ENCODE measurements at places on chromosomes 5 and 9.

DNA sequence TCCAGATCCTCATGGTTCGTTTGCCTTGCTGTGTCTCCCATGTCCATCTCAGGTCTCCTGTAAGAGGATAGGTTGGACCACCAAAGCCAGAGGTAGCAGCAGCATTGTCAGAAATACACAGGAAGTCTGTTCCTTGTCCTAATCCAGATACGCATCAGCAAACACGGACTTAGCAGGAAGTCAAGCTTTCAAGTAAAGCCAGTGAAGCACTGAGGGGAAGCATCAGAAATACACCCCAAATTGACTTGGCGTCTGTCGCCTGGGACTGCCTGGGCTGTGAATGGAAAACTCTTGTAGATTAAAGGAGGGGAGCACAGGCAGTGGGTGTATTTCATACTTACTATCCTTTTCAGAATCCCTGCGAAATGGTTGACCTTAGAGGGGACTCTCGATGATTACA, 171.3 kb downstream of the PSAT1 start:
- DNase-seq: no peak

DNA sequence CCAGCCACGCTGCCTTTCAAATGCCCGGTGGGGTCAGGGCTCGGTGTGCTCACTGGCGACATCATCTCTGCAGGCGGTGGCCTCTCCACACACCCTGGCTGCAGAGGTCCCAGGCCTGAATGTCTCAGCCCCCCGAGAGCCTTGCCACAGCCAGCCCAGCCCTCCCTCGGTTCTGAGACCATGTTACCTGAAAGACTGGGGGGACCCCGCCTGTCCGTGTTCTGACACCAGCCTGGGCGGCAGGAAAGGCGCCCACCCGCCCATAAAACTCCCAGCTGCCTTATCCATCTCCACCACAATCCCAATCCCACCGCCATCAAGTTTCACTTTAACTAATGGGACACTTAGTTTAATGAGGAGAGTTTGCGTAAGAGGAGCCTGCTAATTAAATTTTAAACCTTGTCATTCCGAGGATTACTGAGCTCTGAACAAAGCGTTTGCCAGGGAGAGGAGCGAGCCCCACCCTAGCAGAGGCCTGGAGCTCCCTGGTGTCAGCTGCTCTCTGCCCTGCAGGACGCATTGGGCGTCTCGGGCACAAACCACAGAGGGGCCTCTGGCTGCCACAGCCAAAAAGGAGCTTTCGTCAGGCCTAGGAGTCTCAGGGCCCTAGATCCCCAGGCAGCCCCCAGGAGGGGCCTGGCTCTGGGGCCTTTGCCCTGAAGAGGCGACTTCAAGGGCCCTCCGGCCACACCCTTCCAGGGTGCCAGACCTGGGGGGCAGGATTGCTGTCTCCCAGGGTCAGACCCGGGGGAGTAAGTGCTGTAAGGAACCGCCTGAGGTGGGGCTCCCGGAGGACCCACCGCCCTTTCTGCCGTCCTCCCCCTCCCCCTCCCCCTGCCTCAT, 15.3 kb downstream of the LHX3 start:
- peak; percentile 13 for DNase-seq

GRCh38 chr9:27247756-27248155, 49.2 kb downstream of the EQTN start:
- DNase-seq: peak; percentile 44

DNA sequence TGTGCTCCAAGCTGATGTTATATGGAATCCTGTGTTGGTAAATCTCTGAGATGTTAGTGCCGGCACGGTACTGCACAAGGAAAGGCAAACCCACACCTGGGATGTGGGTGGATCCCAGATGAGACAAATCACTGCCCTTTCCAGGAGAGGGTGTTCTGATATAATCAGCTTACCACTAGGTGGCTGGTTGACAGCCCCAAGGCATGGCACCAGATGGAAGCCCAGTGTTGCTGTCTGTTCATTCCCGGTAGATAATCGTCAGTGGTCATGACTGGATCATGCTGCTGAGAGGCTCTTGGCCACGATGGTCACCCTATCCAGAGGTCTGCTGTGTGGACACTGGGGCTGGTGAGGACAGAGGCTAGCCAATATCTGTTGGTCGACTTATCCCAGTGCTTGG, 184.0 kb downstream of the CACNA1B start:
- DNase-seq: no peak

DNA sequence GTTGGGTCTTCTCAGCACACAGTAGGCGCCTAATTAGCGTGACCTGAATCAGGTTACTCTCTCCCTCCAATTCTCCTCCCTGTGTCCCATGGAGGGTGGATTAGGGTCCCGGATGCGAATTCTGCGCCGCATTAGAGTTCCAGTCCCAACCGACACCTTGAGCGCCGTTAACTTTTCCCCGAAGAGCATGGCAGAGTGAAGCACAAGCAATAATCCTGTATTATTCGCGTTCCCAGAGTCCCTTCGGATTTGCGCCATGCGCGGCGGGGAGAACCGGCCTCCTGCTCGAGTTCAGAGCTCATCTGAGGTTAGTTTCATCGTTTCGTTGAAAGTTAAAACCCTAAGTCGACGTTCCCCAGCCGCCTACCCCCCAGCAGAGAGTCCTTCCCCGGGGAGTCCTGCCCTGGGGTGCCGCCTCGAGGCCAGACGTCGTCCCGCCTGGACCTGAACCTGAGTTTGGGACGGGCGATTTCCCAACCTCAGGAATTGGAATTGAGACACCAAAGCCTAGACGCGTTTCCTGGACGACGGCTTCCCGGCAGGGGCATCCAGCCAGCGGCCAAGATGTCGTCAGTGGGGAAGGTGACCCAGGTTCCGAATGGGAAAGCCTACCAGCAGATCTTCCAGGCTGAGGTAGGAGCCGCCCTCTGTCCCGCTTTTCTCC, at the start of gene CCDC180:
CCDC180 (plus strand) TSS at position 160 of the 664 bp plus-strand sequence; CDS start at position 565, 405 bp downstream.
- DNase-seq: peak; percentile 18

GRCh38 chr9:129550199-129550839, 70.6 kb downstream of the C9orf50 start:
- DNase-seq: peak; percentile 84

- DNase-seq: no peak
Measured at GRCh38 chr5:65588694-65589093, 25.6 kb downstream of the PPWD1 start.

DNA sequence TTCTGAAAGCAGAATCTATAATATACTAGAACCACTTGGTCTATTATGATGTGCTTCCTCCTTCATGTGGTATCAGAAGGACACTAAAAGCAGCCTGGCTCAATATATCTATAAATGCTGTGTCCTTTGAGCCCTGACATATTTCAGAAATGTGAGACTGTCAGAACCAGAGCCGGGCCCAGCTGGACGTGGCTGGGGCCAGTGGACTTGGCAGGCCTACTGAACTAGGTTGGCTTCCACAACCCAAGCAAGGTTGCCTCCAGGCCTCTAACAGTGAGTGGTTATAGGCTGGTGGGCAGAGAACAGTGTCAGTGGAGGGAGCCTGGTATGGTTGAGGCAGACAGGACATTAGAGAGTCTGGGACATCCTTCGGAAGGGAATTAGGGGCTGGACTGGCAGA, 78.9 kb downstream of the GALNT10 start:
- DNase-seq: no peak

DNA sequence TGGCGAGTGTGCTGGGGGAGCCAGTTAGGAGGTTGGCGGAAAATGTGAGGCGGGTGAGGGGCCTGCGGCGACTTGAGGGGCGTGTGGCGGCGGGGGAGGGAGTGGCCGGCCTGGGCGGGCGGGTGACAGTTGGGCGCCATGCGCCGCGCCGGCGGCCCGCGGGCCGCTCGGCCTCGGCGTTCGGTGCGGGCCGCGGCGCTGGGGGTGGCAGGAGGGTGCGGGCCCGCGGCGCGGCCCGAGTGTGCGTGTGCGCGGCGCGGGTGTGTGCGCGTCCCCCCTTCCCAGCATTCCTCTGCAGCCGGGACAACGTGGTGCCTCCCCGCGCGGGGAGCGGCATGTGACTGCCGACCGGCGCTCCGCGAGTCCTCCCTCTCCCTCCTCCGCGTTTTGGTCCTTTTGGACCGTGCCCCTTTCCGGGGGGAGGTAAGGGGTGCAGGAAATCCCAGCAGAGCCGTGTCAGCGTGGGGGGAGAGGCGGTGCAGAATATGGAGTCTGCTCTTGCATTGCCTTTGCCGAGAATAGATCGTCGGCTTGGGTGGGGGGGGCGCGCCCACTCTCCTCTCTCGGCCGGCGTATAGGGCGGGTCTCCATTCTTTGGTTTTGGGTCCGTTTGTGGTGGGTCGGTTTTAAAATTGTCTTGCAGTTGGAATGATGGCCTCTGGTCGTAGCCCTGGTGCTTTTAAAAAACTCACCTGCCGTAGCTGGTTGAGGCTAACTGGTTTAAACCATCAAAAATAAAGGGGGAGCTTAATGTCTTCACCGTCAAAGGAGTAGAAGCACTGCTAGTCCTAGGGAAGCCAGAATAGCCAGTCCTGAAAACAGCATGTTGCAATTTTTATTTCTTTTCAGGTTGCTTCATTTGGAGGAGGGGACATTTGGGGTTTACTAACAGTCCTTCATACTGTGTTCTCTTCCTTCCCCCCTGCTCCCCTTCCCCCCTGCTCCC, 2.0 kb downstream of the LARP1 start:
- peak; percentile 53 for DNase-seq

DNA sequence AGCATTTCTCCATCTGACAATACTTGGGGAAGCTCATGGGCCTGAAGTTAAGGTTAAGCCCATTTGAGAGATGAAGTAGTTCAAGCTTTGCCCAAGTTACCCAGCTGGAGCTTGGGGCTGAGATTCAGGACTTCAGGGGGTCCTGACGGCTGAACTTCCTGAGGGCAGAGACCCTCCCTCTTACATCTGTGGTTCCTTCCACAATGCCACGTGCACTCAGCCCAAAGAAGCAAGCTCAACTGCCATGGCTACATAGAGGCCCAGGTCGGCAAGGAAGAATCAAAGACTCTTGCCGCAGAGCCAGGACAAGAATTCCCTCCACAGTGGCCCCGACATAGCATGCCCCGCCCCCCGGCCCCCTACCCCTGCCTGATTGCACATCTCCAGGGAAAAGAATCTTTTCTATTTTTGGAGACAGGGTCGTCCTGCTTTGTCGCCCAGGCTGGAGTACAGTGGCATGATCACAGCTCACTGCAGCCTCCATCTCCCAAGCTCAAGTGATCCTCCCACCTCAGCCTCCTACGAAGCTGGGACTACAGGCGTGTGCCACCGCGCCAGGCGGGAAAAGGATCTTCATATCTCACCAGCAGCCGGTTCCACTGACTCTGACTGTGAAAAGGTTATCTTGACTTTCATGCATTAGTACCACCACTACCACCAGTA, 9.2 kb downstream of the PHF19 start:
- no peak for DNase-seq

DNA sequence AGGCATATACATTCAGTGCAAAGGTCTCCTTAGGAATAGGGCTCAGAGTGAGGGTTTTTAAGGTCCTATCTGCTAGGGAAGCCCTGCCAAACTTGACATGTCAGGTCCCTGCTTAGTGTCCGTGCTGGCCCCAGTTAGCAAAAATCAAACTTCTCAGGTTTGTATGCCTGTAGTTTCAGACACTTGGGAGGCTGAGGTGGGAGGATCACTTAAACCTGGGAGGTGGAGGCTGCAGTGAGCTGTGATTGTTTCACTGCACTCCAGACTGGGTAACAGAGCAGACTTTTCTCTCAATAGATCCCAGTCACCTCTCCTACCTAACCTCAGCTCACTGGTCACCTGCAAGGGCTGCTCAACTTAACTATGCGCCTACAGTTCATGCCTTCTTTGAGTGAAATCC, 18.7 kb upstream of the TMEM245 start:
- DNase-seq: no peak

GRCh38 chr5:44385291-44385900, 3.8 kb downstream of the FGF10 start:
- no peak for DNase-seq

DNA sequence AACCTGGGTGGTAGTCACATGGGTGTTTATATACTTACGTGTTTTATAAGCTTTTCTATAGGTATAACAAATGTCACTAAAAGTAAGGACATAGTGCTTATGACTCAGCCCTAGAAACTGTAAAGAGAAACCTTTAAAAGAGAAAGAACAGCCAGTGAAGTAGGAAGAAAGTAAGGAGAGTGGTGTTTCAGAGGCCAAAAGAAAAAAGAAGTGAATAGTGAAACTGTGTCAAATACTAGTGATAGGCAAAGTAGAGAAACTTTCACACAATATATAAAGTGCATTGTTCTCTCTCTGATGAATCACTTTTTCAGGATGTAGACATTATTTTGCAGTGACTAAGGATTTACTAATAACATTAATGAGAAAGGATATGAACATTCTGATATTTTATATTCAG, 74.2 kb upstream of the SUSD1 start:
- peak; percentile 42 for DNase-seq

Data from EH (cell line).